Activated CD4-positive, CD25-positive, alpha-beta regulatory T cell (primary cell): ENCODE measurements at places on chromosomes 11 and 22.

DNA sequence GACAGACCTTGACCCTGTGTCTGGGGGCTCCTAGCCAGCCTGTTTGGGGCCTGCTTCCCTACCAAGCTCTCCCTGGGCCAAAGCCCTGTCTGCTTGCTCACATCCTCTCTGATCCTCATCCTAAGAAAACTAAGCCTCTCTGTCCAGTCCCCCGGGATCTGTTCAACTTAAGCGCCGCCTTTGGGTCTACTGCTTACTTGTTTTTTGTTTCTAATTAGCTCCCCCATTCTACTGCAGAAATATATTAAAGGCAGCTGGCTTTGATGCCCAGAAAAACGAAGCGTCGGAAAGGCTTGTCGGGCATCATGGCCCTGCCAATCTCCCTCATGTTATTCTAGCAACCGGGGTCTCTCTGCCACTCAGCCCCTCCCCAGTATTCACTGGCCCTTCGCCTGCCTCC is 3.4 kb downstream of the DSCAML1 start:
- no peak for DNase-seq

DNA sequence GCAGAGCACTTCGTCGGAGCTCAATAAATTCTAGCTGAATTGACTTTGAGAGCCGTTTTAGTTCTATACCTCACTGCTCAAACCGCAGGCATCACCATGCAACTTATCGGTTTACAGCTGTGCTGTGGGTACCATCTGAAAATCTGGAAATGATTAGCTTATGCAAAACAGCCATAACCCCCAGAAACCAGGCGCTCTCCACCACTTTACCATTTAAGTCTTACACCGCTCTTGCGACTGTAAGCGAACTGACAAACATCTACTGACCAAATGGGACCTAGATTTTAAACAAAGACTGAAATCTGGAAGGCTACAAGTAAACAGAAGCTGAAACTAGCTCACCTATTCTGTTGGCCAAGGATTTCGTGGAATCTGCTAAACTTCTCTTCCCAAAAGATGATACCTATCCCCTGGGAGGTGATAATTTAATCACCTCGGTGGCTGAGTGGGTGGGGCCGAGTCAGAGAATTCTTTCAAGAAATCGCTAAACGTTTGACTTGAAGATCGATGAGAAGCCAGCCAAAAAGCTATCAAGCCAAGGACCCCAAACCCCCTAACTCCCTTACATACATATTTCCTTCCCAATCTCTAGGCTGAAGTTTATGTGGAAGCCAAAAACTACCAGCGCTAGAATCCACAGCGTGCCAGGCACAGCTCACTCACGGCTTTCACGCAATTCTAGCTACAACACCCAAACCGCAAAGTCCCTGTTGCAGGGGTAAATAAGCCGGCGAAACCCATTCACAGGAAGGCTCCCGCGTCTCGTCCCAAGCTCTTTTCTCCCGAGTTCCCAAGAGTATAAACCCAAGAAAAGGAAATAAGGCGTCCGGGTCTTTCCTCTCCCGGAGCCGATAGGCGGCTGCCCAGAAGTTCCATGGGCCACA is 644 bp downstream of the SPTY2D1 start:
- DNase-seq, result no peak

GRCh38 chr22:49896201-49896600 is 22.0 kb downstream of the ALG12 start:
- no peak for DNase-seq

DNA sequence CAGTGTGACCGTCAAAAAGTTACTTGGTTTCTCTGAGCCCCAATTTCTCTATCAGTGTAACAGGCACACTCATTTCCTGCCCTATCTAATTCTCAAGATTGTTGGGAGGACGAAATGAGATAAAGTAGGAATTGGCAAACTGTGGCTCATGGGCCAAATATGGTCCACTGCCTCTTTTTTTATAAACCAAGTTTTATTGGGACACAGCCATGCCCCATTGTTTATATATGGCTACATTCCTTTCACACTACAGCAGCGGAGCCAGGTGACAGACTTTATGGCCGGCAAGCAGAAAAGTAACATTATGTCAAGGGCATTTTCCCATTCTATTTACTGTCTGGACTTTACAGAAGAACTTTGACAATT is 116.7 kb upstream of the TIMP3 start:
- no peak for DNase-seq

DNA sequence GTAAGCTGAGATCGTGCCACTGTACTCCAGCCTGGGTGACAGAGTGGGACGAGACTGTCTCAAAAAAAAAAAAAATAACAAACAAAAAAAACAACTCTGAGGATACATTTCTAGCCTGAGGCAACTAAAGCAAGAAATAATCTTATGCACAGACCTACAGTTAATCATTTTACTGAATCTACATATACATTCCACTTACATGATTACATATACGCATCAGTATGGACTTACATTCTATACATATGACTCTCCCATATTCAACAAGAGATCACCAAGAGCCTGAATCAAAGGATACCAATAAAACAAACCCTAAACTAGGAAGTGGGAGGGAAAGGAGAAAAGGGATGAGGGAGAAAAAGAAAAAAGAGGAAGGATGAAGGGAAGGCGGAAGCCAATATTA is 1.1 kb downstream of the ALG8 start:
- DNase-seq, result no peak

- no peak for DNase-seq
These were observed 3.5 kb downstream of the PLXNB2 start for GRCh38 chr22:50303848-50304527.

DNA sequence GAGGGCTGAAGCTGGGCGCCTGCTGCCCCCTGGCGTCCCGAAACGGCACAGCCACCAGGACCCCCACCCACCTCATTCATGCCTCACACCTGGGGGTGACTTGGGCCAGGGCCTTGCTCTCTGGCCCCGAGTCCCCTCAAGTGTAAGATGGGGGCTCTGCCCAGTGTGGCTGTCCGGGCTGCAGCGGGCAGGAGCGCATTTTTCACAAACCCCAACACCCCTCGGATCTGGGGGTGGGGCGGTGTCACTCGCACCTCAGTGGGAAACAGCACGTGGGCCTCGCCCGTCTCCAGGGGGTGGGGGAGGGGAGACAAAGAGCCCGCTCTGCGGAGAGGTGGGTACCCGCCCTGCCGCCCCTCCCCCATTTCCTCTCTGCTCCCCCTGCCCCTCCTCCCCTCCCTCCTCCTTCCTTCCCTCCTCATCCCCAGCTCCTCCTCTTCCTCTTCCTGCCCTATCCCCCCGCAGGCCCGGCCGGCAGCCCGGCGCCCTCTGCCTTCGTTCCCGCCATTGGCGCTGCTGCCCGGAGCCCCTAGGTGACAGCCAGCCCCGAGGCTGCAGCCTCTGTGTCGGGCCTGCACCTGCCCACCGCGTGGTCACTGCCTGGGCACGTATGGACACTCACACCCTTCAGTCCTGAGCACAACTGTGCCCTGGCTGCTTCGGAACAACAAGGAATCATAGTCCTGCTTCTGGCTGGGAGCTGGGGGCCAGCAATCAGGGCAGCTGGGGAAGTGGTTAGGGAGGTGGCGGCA is 6.8 kb upstream of the CDKN1C start:
- DNase-seq, result peak; percentile 52

- DNase-seq, result no peak
These were observed 7.7 kb downstream of the SLC37A2 start for GRCh38 chr11:125070699-125071254.

DNA sequence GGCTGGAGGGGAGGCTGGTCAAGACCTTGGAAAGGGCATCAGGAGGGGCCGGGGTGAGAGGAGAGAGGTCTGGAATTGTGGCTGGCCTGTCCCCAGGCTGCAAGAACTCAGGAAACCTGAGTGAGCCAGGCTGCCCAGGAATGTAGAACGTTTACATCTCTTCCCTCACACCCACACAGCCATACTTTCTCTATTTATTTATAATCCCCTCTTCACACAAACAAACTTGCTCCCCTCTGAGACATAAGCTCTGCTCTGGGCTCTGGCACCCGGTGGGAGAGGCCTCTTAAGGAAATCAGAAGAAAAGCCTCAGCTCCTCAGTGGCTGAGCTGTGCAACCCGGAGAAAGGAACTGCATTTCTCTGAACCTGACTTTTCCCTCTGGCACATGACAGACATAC is 5.5 kb downstream of the CHRDL2 start:
- DNase-seq, result no peak

- no peak for DNase-seq
These were observed 2084.3 kb downstream of the LRRC4C start for GRCh38 chr11:39374963-39375698.

DNA sequence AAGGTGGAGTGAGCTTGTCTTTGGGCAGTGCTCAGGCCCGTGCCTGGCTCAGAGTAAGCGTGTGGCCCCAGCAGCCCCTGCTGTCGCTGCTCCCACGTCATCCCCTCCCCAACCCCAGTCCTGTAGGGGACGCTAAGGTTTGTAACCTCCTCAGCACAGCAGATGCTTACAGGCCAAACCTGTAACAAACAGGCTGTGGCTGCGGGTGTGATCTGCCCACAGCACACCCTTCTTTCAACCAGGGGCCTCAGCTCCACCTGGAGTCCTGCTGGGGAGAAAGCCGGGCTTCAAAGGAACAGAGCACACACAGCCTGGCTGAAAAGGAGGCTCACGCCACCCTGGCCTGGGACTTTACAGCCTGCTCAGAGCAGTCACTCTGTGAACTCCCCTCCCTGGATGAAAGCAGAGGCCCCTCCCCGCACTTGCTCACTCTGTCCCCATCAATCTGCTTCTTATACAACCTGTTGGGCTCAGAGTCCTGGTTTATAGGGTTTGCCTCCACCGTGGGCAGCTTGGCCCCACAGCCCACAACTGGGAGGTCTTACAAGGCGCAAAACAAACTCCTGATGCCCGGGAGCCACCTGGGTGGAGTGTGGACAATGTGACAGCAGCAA is 54.3 kb downstream of the SCUBE1 start:
- DNase-seq, result no peak

DNA sequence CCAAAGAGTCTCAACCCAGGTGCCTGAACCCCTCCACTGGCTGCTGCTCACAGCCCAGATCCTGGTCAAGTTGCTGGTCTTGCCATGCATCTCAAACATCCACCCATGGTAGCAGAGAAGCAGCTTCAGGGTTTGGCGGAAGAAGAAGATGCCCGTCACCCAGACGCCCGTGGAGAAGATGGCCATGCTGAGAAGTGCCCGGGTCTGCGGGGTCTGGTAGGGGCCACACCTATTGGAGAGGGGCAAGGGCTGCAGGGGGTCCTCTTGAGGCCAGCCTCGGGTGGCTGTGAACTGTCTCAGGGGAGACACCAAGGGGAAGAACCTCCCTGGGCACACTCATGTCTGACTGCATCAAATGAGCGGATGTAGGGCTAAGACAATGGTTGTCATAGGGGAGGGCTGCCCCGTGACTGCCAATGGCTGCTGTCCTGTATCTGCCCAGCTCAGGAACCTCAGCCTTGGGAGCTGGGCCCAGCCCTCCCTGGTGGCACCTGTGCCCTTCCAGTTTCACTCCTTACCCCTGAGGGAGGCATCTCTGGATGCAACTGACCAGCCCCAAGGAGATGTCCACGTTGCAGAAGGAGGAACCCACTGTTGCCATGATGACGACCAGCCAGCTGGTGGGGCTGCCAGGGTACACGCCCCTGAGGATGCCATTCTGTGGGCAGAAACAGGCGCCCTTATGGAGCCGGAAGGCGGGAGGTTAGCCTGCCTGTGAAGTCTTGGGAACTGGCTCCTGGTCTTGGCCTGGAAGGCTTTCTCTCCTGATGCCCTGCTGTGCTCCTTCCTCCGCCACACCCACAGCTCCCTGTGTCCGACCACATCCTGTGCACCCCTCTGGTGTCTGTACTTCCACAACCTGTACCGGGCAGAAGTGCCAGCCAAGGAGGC is 1.2 kb downstream of the CPT1B start:
- no peak for DNase-seq

DNA sequence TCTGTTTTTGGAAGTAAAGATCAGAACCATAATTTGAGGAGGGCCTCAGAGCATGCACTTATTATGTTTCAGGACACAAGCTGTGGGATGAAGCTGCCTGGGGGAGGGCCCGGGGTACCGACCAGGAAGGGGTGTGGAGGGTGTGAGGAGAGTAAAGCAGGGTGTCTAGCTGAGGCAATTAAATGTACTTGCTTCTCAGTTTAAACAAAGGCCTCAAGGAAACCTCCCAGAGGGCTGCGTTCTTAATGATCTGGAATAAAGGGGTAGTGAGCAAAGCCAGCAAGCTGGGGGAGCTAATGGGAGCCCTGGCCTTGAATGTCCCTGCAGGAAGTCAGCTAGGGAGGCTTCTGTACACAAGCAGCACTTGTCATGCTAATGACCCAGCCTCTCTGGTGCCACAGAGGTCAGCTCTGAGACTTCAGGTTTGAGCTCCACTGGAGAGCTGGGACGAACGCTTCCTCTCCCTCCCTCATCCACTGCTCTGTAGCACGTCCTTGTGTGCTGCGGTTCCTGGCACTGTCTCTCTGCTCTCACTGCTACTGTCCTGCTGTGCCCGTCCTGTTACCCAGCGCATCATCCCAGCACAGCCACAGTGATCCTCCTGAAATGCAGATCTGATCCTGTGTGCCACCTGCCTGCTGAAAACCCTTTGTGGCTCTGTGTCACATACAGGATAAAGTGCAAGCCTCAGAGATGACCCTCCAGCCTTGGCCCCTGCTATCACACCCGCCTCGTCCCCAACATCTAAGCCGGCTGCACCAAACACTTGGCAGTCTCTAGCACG is 159.7 kb downstream of the DBX1 start:
- no peak for DNase-seq

DNA sequence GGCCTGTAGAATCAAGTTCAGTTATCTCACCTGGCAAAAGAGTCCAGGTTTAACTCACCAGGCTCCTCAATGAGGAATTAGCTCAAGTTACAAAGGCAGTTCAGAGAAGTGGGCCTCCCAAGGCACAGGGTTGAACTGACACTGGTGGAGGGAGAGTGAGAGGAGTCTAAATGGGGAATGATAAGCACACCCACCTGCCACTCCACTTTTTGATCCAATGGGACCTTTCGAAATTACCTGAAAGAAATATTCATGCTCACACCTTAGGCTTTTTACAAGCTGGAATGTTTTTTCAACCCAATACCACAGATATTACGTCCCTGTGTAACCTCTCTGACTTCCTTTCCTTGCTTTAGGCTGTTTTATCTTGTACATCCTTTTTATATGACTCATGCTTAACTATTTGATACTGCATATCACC is 642.7 kb upstream of the TENM4 start:
- no peak for DNase-seq

GRCh38 chr11:86802601-86803051 is 2.3 kb downstream of the PRSS23 start:
- DNase-seq, result no peak

DNA sequence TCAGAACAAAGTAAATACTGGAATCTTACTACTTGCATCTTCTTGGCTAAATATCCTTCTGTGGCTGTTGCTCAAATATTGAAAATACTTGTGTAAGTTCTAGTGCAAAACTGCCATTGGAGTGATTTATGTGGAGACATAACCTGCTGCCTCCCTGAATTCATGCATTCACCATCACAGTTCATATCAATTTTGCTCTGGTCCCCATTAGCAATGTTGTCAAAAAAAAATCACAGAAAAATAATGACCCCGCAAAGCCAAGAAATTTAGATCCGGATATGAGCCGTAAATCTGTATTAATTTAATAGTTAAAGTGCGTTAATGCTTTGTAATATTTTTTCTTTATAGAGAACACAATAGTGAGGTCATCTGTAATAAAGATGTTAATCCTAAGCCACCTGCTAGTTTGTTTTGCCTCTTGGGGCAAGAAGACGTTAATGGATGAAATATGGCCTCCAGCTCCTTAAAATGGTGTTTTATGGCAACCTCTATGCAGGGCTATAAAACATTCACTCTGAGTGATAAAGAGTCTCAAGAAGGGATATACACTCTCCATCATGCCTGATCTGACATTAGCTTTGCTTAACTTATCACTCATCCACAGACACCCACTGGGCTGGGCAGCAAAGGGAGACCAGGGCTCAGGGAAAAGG is 255.9 kb downstream of the INSC start:
- no peak for DNase-seq
